ENCODE measurements at places on chromosomes 1 and 21.

DNA sequence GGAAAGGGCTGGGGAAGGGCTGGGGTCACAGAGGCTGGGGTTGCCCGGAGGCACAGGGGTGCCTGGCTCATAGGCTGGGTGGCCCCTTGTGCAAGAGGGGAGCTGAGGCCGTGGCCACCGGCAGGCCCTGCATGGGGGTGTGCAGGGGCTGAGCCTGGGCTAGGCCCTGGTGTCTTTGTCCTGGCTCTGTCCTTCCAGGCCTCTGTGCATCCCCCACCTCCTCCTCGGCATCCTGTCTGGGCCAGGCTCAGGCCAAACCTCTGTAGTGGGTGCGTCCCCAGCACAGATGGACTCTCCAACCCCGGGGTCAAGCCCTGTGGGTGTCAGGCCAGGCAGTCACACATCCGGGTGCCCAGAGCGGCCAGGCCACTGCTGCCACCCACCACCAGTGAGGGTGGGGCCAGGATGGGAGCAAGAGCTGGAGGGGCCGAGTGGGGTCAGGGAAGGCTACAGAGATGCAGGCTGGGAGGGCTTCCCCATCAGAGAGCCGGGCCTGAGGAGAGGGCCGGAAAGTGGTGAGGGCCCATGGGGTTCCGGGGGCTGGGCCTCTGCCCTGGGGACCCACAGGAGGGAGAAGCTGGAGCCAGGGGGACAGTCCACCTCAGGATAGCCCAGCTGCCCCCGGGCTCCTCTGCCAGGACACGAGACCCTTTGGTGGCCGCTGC lies 19.4 kb downstream of the PANK4 start:
- no peak for DNase-seq

- DNase-seq: no peak
Measured at GRCh38 chr1:44346878-44347277, 8.2 kb downstream of the ERI3 start.

GRCh38 chr21:36461918-36462486 lies 17.9 kb downstream of the CLDN14 start:
- no peak for DNase-seq

GRCh38 chr1:31703431-31704270 lies at the start of gene COL16A1:
COL16A1 (minus strand) TSS chr1:31704017; CDS start chr1:31702193, 1,824 bp downstream.
- DNase-seq: peak; percentile 80

- DNase-seq: peak; percentile 60
Measured at GRCh38 chr1:228037401-228038386, 30.9 kb downstream of the WNT3A start.

- DNase-seq: no peak
Measured at GRCh38 chr1:194723067-194723466, 1536.7 kb upstream of the B3GALT2 start.

- no peak for DNase-seq
Measured at GRCh38 chr1:79497193-79497773, 490.8 kb upstream of the ADGRL4 start.

GRCh38 chr1:15810073-15810472 lies 2.6 kb upstream of the UQCRHL start:
- no peak for DNase-seq

- no peak for DNase-seq
Measured at GRCh38 chr1:20366463-20367115, 75.9 kb downstream of the VWA5B1 start.

DNA sequence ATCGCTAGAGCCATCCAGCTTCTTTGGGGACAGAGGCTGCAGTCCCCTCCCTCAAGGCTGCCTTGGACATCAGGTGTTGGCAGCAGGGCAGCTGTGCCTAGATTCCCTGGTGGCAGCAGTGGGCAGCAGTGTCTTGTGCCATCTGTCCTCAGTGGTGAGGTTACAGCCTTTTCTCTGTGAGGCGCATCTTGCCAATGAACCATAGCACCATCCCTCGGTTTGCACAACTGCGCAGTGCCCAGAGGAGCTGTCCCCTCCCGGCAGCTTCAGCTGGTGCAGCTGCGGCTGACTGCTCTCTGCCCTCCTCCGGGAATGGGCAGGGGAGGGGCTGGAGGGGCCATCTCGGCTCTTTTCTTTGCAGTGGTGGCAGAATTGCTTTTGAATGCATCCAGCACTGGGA lies 59.0 kb upstream of the C8B start:
- peak; percentile 22 for DNase-seq

GRCh38 chr1:152495066-152495675 lies 15.4 kb upstream of the LCE5A start:
- DNase-seq: no peak

GRCh38 chr1:115237023-115237422 lies 101.0 kb downstream of the NGF start:
- no peak for DNase-seq

- DNase-seq: peak; percentile 74
Measured at GRCh38 chr21:35026617-35027562, 22.2 kb downstream of the RUNX1 start.

- DNase-seq: no peak
Measured at GRCh38 chr21:17631195-17631594, 18.5 kb upstream of the BTG3 start.

DNA sequence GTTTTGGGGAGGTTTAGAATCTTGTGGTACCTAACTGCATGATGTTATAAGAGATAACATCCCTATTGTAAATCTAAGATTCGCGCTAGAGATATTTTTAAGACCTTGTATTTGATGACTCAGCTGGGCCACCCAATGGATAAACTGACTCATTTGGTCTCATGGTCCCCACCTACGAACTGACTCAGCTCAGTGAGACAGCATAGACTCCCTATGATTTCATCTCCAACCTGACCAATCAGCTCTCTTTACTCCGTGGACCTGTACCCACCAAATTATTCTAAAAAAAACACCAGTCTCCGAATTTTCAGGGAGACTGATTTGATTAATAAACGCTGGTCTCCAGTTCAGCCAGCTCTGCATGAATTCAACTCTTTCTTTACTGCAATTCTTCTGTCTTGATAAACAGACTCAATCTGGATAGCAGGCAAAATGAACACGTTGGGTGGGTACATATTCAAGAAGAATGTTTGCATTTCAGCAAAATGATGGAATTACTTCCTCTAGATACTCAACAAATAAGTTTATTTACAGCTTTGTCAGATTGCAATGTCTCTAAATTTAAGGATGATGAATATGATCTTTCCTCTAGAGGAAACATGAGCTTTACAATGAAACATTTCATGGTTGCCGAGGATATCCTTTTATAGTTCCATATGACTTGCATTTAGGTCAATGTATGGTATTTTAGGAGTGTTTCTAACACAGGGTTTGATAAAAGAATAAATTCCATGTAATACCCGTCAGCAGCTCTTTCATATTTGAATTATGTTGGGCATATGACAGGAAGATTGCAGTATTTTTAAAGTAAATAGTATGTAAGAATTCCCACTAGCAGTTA lies 516.6 kb upstream of the RGS18 start:
- DNase-seq: no peak

GRCh38 chr1:223852337-223852736 lies 6.6 kb upstream of the TP53BP2 start:
- DNase-seq: no peak

DNA sequence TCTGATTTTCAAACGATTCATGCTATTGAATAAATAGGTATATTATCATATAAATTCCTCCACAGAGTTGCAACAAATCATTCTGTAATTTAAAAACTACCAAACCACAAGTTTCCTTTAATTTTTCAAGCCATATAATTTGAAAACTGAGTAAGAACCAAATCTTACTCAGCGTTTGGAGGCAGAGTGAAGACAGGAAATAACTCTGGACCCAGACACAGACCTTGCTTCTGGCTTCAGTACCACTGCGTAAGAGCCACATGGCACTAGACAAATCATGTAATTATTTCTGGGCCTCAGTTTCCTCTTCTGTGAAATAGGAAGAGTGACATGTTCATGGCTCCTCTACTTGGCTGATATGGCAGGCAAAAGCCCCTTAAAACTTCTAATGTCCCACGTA lies 82.4 kb downstream of the SMYD2 start:
- no peak for DNase-seq

DNA sequence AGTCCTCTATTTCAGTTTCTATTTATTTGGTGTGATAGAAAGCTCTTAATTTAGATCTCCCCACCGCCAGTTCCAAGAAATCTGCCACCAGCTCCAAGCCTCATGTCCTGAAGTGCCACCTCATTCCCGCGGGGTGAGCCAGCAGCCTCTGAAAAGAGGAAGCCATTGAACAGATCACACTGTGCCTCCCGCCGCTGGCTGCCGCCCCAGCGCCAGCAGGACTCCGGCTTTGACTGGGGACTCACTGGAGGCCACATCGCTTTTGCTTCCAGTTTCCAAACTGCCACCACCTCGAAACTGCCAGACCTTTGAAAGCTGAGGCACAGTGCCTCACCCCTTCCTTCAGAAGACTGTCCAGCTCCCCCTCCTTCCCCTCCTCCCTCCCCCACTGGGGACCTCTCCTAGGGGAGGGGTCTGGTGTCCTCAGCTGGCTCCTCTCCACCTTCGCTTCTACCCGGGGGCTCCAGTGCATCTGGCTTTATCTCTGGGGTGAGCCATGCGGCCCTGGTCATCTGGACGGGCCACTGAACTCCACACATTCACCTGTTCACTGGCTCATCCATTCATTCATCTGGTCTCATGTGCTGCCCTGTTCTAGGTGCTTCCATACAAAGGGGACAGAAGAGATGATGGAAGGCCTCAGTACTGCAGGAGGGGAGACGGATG lies 58.9 kb downstream of the VPS26C start:
- DNase-seq: peak; percentile 62

DNA sequence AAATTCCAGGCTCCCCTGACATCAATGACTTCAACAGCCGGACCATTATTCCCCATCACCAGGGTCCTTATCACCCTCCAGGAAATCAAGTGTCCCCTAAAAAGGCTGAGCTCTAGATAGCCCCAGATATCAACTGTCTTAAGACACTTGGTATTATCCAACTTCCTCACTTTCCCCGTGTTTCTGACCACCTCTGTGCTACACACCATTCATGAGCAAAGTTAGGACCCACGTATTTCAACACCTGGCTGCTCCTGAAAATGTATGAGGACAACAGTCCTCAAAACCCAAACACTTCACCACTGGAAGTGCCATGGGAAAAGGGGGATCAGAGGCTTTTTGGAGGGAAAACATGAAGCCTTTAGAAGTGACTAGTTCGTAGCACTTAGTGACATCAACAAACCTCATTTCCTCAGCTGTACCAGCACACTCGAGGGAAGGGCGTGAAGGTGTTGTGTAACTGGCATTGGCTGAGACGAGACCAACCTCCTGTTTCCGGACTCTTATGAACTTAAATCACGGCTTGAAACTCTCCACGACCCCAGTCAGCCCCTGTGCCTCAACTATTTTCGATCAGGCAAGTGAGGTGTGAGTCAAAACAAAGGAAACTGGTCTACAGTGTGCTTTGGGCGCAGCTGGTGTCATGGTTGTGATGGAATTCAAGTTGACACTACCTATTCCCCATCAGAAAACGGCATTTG lies 4.1 kb upstream of the CHD5 start:
- no peak for DNase-seq

DNA sequence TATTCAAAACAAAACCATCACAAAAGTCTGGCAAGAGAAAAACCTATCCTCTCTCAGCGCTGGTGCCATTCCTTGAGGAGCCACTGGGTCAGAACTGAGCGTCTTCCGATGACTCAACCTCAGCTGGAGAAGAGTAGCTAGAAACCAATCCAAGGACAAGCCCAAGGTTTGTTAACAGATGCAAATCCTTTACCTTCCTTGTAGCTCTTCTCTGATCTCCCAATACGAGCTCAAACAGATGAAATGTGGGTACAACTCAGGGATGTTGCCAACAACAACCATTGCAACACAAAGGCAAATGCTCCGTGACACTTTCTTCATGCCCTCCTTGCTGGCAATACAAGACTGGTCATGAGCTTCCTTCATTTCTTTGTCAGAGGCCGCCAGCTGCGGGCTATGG lies 337.1 kb downstream of the SIPA1L2 start:
- no peak for DNase-seq

- no peak for DNase-seq
Measured at GRCh38 chr1:2236695-2237677, 8.9 kb downstream of the SKI start.

DNA sequence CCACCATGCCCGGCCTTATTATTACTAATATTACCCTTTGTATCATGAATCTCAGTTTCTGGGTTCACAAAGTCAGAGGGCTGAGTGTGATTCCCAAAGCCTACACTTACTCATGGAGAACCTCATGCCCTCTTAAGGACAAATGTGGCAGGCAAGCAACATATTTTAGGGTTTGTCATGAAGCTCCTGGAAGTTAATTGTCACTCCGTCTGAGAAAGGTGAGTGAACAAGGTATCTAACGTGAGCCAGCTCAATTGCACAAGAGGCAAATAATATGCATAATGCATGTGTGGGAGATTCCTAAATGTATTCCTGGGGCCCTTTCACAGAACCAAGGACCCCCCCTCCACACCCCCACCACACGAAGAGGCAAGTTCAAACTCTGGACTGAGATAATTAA lies 10.1 kb upstream of the TIAM1 start:
- DNase-seq: no peak

DNA sequence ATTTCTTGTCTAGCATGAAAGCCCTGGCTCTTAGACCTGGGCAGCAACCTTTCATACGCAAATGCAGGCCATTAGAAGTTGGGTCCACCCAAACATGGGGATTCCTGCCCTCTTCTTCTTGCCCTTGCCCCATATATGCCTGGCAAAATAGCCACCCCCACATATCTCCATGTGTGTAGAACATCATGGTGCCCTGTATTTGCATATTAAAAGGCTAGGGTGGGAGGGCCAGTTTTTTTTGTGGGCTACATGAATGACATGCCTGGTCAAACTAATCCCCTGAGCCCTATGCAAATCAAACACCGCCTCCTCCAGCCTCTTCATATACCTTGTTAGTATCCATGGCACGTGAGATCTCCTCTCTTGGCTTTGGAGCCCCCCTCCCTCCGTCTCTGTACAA lies 24.7 kb downstream of the MFSD2A start:
- no peak for DNase-seq

GRCh38 chr1:47914218-47914938 lies 82.8 kb downstream of the TRABD2B start:
- no peak for DNase-seq

DNA sequence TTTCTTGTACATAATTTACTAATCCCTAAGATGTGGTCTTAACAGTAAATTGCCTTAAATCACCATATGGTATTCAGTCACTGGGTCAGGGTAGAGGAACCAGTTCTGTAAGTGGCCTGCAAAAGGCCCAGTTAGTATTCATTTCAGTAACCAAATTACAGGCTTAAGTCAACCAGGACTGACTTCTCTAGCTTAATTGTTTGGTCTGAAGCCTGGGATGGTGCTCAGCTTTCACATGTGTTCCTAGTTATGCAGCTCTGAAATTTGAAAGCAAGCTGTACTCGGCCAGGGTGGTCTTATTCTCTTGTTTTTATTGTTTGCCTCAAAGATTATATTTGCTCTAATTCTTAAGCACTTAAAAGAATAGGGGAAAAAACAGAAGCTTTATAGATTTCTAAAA lies 144.6 kb downstream of the MAGI3 start:
- no peak for DNase-seq

GRCh38 chr21:38989745-38990423 lies 184.2 kb downstream of the ETS2 start:
- DNase-seq: peak; percentile 93

GRCh38 chr1:229086686-229087085 lies 184.2 kb upstream of the RAB4A start:
- DNase-seq: no peak

Measured in stomach (tissue), 19 donors.